T-helper 2 cell treated with Interferon-gamma antibody and Interleukin-4, amounts not matched to agents 5 μg/mL and 100 μg/mL, for 36 hours (primary cell): ENCODE measurements at places on chromosomes 13 and 19.

GRCh38 chr13:46164661-46165060 lies 17.3 kb downstream of the LCP1 start:
- DNase-seq, result no peak

- no peak for DNase-seq
Measured at GRCh38 chr13:97537110-97537509, 103.1 kb downstream of the RAP2A start.

- no peak for DNase-seq
Measured at GRCh38 chr19:2254064-2254872, 1.9 kb downstream of the JSRP1 start.

DNA sequence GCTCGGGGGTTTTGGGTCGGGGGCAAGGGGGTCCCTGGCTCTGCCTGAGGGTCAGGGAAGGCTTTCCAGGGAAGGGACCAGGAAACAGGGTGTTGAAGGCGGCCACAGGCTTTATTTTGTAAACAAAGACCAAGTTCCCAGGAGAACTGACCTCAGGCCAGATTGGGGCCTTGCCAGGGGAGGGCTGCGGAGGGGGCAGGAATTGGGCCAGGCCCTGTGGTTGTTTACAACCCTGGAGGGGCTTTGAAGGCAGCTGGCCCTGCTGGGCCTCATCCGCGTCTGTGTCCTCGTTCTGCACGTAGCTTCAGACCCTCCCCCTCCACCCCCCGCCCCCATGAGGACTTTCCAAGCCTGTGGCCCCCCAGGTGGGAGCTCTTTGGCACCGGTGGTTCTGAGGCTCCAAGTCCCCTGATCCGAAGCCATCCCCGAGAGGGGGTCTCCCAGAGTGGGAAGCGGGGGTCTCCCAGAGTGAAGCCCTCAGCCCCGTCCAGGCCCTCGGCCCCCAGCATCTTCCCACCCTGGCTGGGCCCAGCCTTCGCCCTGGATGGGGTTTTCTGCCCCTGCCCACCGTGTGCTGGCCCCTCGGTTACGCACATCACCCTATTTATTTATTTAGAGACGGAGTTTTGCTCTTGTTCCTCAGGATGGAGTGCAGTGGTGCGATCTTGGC lies 13.5 kb upstream of the BSG start:
- no peak for DNase-seq

- no peak for DNase-seq
Measured at GRCh38 chr19:16895467-16896145, 6.8 kb downstream of the F2RL3 start.
